CD14-positive monocyte (primary cell): ENCODE measurements at places on chromosomes 16 and 17.

- no peak for DNase-seq
These were observed 11.5 kb downstream of the SLX4 start for GRCh38 chr16:3599922-3600321.

GRCh38 chr17:2598166-2598565 lies 4.7 kb downstream of the PAFAH1B1 start:
- no peak for DNase-seq

- DNase-seq, result no peak
These were observed 47.5 kb upstream of the PHOSPHO1 start for GRCh38 chr17:49278076-49278475.

- DNase-seq, result no peak
These were observed 121.2 kb downstream of the RPTOR start for GRCh38 chr17:80665792-80666191.

- no peak for DNase-seq
These were observed 22.1 kb downstream of the RFFL start for GRCh38 chr17:35041390-35041789.

DNA sequence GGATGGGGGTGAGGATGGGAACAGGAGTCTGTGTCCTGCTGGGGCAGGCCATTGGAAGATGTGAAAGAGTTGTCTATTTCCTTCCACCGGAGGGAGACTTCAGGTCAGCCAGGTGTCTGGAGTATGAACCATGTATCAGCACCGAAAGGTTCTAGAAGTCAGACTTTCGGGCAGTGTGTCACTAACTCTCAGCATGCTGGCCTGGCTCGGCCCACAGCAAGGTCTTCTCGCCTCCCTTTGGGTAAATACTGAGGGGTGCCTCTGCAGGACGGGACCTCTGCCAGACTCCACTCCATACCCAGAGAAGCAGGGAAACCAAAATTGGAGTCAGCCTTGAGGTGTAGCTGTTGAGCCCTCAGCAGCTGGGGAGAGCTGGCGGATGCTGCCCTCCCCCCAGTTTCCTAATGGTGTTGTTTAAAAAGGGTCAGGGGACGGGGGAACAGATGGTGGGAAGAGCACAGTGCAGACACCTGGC lies 507 bp downstream of the CIITA start:
- DNase-seq, result no peak

GRCh38 chr16:83400234-83400633 lies 407.5 kb upstream of the HSBP1 start:
- DNase-seq, result no peak

GRCh38 chr17:75876938-75877751 lies 1.2 kb downstream of the TRIM47 start:
- no peak for DNase-seq

DNA sequence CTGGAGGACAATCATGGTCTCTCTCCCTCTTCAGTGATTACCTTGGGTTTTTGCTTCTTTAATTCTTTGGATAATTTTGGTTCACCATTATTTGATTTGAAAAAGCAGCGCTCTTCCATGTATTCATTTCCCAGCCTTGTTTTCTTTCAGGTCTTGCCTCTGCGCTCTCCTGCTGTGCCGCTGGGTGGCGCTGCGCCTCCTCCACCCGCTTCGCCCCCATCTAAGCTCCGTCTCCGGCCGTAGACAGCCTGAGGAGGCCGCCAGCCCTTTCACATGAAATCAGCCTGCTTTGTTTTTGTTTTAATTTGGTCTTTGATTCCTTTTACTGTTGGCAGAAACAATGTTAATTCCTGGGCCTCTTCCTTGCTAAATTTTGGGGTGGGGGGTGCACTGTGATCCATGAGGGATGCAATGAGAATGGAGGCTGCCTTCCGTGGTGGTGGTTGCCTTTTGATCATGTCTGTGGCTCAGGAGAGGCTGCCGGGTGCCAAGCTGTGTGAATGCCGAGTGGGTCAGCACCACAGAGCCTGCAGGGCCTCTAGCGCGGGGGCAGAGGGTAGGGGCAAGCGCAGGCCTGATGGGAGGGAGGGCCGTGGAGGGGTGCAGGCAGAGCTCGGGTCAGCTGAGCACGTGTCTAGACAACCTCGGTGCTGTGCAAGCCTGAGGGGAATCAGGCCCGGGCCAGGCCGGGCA lies 64.1 kb downstream of the PLD6 start:
- peak; percentile 15 for DNase-seq

DNA sequence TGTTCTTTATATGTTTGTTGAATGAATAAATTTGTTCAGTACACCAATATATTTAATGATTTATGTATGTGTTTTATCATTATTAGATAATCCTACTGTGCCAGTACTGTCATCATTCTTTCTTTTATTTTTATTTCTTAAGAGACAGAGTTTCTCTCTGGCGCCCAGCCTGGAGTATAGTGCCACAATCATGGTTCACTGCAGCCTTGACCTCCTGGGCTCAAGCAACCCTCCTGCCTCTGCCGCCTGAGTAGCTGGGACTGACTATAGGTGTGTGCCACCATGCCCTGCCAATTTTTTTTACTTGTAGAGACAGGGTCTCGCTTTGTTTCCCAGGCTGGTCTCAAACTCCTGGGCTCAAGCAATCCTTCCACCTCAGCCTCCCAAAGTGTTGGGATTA lies 41.8 kb downstream of the PAFAH1B1 start:
- no peak for DNase-seq

- no peak for DNase-seq
These were observed 229.8 kb downstream of the CPPED1 start for GRCh38 chr16:12573730-12574383.

DNA sequence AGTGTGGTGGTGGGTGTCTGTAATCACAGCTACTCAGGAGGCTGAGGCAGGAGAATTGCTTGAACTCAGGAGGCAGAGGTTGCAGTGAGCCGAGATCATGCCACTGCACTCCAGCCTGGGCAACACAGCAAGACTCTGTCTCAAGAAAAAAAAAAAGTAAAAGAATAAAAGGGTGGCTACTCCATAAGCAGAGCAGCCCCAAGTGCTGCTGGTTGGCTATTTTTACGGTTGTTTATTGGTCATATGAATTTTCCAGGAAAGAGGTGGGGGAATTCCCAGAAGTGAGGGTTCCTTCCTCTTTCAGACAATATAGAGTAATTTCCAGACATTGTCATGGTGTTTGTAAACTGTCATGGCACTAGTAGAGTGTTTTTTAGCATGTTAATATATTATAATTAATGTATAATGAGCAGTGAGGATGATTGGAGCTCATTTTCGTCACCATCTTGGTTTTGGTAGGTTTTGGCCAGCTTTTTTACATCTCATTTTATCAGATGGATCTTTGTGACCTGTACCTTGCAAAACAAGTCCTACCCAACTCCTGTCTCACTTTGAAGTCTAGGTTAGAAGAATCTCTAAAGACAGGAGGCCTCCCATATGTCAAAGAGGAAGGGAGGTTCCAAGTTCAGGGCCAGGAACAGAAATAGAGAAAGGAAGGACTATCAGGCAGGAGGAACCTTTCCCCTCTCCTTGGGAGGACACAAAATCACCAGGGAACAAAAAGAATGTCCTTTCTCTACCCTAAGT lies 39.1 kb downstream of the HOXB1 start:
- DNase-seq, result peak; percentile 72

DNA sequence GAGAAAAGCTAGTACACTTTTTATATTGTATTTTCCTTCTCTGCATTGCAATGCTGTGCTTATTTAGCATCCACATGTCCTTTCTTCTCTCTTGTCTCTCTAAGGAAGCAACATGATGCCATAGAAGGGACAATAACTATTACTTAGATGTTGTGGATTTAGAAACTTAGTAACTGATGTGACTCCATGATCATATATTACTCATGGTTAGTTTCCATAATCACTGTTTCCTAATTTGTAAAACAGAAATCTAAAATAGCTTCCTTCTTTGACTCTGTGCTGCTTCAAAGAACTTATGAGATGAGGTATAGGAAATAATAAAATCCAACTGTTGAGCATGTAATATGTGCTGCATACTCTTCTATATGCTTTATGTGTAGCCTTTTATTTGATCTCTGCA lies 6.6 kb upstream of the ABCA5 start:
- DNase-seq, result no peak

DNA sequence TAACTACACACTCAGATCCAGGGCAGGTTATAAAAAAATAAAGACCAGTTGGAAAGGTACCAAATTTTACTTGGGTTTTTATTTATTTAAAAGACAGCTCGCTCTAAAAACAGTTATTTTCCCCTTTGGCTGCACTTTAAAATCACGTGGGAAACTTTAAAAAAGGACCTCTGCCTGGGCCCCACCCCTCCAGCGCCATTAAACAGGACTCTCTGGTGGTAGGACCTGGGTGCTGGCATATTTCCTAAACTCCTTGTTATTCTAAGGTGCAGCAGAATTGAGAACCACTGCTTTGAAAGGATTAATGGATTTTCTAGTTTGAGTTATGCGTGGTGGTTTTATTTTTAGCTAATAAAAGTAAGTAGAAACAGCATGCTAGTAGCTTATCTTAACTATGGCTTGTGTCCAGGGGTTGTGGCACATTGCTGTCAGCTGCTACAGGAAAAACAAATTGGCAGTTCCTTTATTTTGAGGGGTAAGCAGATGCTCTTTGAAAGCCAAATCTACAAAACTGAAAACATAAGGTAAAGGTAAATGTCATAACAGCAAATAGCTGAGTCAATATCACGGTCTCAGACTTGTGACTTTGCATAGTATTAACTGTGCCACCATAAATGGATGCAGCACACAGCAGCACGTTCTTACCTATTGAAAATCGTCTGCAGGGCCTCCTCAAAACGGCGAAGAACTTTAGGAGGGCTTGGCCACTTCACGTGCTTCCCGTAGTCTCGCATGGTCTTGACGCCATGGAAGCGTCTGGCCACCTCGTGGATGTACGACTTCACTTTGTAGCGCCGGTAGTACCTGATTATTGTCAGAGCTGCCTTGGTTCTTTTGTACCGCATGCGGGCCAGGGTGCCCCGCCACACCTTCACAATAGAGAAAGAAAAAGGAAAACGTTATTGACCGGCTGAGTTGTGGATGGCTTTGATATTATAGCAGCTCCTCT lies 172.0 kb downstream of the CDK5R1 start:
- no peak for DNase-seq

DNA sequence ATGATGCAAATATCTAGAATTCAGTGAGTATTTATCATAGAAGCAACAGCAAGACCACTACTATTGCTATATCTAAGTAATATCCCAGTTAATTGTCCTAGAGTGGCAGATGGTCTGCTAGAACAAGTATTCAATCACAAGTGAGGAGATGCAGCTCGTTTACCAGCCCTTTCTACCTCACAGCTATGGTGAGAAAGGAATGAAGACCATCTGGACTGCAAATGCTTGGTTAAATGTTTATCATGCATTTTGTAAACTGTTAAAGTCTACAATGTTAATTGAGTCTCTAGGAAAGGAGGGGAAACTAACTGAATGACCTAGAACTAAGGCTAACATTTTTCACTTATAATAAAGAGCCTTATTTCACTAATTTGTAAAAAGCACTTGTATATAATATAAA lies 52.5 kb downstream of the CNOT1 start:
- DNase-seq, result no peak

DNA sequence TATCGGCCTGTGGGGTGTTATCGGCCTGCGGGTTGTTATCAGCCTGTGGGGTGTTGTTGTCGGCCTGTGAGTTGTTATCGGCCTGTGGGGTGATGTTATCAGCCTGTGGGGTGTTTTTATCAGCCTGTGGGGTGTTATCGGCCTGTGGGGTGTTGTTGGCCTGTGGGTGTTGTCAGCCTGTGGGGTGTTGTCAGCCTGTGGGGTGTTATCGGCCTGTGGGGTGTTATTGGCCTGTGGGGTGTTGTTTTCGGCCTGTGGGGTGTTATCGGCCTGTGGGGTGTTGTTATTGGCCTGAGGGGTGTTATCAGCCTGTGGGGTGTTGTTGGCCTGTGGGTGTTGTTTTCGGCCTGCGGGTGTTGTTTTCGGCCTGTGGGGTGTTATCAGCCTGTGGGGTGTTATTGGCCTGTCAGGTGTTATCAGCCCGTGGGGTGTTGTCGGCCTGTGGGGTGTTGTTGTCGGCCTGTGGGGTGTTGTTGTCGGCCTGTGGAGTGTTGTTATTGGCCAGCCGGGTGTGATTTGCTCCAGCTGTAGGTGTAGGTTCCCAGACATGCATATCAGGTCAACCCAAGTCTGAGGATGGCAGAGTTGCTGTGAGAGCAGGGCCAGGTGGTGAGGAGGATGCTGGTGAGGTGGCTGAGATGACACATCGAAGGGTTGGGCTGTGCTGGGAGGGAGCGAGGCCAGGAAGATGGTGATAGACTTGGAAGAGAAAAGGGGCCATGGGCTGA lies 7.1 kb downstream of the TRARG1 start:
- no peak for DNase-seq

DNA sequence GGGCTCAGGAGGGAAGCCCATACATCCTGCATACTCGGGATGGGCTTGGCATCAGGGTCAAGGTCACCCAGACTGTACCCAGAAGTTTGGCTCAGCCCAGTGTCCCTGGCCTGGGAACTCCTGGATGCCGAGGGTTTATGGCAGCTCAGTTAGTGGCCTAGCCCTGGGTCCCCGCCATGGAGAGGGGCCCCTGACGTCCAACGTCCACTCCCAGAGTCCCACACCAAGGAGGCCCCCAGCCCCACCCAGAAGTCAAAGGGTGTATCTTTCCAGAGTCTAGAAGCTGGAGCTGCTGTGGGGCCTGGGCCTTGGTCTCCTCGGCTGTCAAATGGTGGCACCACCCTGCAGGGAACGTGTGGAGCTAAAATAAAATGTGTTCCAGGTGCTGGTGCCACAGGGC lies 76.4 kb downstream of the SREBF1 start:
- no peak for DNase-seq

DNA sequence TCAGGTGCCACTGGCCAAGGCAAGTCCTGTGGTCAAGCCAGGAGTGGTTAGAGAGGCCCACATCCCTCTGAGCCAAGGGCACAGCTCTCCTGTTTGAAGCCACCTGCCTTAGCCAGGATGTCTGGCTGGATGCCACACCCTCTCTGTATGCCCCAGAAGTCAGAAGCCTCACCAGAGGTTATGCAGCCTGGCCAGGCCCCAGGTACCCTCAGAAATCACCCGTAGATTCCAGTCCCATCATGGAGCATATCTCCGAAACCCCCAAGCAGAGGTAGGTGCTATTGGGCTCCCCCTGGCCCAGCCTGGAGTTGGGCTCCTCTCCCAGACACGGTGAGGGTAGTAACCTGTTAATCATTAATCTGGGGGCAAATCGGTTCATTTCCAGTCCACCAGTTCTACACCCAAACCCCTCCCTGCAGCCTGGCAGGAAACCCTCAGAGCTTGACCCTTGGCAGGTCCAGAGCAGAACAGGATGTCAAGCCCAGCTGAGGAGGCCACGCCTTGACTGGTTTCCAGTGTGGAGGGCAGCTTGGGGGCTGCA lies 60.6 kb upstream of the TMEM97 start:
- no peak for DNase-seq

GRCh38 chr17:40023590-40024292 lies 8.5 kb downstream of the CSF3 start:
- no peak for DNase-seq

- DNase-seq, result no peak
These were observed 8.9 kb downstream of the HSD17B2 start for GRCh38 chr16:82043680-82044584.

GRCh38 chr17:51891936-51892335 lies 266.6 kb downstream of the CA10 start:
- no peak for DNase-seq

GRCh38 chr16:21940570-21940969 lies 12.6 kb upstream of the UQCRC2 start:
- DNase-seq, result peak; percentile 13
